ENCODE measurements at places on chromosomes 1 and 21. TPM values are rescaled to one million over a fixed set of nuclear protein-coding genes. Genes with fewer than 3 reads are reported as not detected.

DNA sequence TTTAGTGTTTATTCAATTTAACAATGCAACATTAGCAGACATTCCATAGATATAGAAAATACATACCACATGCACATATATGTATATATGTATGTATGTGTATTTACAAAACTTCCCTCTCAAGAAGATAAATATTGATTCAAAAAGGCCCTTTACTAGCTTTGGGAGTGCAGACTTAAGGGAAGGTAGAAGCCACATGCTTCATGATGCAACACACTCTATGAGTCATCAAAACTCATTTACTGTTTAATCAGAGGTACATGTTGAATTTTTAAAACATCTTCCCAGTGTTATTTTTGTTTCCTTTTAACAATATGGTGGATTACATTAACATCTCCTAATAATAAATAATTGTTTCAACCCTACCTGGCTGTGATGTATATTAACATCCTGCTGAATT, 61.4 kb upstream of the KIRREL1 start:
- DNase-seq = no peak

KMO gene
- not detected for total RNA-seq

CRYAA gene
- total RNA-seq = 5.2 TPM

NIBAN1 gene
- not detected for total RNA-seq

Data from HepG2 (cell line).